Activated effector memory CD4-positive, alpha-beta T cell treated with Interleukin-2 at 50 U/mL for 16 hours (primary cell): ENCODE measurements at places on chromosomes 3 and 15.

- DNase-seq = no peak
These were observed 102.7 kb downstream of the TBC1D5 start for GRCh38 chr3:17639765-17640164.

- DNase-seq = no peak
These were observed 16.5 kb downstream of the GMPS start for GRCh38 chr3:155886915-155887314.

- DNase-seq = no peak
These were observed 82.2 kb downstream of the ABI3BP start for GRCh38 chr3:100910986-100911385.

GRCh38 chr3:188156056-188156455, 2.1 kb downstream of the LPP start:
- no peak for DNase-seq

GRCh38 chr15:47675735-47676134, 41.6 kb upstream of the SEMA6D start:
- DNase-seq = no peak

GRCh38 chr15:38868326-38869114, 303.9 kb upstream of the RASGRP1 start:
- no peak for DNase-seq

DNA sequence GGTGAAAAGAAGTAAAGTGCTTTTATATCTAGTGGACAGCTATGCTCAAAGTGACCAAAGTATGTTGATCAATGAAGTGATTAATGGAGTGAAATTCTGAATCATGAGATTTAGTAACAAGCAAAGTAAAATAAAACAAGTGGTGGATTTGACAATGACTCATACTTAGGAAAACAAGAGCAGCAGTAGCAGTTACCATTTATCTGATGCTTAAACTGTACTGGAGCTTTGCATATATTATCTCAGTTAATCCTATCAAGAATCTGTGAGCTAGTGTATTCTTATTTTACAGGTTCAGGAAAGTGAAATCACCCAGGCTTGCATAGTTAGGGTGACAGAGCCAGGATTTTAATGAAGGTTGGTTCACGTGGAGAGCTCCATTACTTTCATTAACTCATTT, 50.6 kb upstream of the SPATA16 start:
- no peak for DNase-seq

DNA sequence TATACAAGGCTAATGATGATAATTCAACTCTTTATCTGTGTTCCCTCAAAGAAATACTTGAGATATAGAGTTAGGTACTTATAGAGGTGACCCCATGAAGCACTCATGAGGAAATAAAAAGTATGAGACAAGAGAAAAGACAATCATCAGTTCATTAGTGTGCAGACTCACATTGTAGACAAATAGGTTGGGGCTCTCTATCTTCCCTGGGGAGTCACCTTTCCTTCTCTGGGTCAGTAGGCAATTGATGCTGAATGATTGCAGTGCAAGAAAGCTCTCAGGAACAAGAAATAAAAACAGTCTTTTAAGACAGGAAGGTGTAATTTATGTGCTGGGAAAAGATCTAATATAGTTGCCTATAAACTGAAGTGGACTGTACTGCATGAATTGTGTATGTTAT, 1357.6 kb upstream of the EPHA6 start:
- DNase-seq = no peak

- DNase-seq = no peak
These were observed 52.2 kb downstream of the ABI3BP start for GRCh38 chr3:100941041-100941440.

DNA sequence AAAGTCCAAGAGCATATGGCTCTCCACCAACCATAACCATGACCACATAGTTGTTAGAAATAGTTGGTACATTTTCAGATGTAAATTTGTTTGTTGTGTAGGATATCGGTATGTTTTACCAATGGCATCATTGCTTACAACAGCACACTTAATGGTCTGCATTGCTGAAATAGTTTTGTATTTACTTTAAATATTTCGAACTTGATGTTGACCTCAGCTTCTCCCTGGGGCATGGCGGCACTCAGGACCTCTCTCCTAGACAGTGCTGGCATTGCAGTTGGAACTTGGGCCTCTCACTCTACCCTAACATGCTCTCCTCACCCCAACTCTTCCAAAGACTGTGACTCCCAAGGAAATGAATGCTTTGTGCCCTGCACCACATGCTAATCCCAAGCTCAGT, 5.0 kb downstream of the SLC22A13 start:
- no peak for DNase-seq

DNA sequence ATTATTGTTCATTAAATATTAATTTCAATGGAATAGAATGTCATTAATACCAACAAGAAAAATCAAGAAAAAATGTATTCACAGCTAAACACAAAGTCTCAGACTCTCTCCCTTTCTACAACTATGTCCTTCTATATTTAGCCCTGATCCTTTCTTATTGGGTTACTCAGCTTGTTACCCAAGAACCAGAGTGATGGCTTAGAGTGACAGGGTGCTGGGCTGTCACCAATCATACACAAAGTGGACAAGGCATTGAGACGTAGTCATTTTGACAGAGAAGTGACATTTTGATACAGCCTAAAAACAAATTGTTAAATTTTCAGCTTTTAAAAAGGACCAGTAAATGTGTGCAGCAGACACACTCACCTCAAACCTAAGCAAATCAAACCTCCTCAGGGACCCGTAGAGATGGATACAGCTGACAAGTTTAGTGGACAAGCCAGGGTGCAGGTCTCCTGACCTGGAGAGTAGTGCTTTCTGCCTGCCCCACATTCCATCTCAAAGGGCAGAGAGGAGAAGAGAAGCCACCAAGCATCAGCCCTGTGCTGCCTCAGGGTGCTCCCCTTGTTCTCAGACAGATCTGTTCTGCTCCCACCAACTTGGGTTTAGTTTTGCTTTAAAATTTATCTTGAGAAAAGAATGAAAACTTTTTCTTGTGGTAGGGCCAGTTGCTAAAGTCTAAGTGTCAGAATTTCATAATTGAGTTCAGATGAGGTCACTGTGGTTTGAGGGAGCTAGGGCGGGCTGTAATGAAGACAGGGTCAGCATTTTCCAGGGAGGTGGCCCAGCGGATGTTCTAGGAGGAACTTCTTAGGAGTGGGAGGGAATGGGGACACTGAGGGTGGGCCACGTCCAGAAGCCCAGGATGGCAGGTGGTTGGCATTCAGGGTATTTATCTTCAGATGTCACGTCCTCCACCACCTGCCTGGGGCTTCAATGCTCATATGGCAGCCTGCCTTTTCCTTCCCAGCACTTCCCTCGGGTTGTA, 136.5 kb upstream of the TBL1XR1 start:
- no peak for DNase-seq

DNA sequence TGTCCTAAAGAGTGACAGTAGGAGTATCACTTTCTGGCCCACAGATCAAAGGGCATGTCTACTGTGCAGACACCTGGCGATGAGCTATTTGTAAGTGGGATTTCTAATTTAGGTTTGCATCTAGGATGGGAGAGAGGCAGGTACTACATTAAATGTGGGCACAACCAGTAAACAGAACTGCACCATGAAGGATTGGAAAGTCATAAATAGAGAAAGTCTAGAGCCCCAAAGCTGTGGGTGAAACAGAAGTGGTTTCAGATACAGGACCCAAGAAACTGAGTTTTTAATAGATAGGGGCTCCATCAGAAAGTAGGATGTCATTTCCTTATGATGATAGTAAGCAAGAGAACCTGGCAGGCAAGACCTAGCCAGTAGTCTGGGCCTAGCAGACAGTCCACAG, 35.2 kb upstream of the SPPL2A start:
- no peak for DNase-seq

GRCh38 chr3:36562945-36563344, 182.6 kb downstream of the STAC start:
- no peak for DNase-seq

- no peak for DNase-seq
These were observed 323.4 kb downstream of the CHST2 start for GRCh38 chr3:143442814-143443447.

DNA sequence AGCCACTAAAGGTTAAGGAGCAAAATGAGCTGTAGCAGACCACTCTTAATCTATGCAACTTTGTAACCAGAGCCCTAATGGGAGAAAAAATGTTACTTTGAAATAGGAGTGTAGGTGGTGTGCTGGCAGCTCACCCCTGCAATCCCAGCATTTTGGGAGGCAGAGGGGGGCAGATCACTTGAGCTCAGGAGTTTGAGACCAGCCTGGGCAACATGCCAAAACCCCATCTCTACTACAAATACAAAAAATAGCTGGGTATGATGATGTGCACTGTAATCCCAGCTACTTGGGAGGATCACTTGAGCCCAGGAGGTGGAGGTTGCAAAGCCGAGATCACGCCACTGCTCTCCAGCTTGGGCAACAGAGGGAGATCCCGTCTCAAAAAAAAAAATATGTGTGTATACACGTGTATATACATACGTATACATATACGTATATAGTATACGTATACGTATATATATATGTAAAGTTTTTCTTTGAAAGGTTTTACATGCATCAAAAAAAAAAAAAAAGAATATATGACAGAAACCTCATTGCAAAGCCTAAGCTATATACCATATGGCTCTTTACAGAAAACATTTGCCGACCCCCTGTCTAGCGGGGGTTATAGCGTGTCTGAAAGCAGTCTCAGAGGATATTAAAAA, 15.7 kb downstream of the CAPN7 start:
- no peak for DNase-seq

GRCh38 chr3:156181509-156181908, 61.1 kb downstream of the KCNAB1 start:
- no peak for DNase-seq

DNA sequence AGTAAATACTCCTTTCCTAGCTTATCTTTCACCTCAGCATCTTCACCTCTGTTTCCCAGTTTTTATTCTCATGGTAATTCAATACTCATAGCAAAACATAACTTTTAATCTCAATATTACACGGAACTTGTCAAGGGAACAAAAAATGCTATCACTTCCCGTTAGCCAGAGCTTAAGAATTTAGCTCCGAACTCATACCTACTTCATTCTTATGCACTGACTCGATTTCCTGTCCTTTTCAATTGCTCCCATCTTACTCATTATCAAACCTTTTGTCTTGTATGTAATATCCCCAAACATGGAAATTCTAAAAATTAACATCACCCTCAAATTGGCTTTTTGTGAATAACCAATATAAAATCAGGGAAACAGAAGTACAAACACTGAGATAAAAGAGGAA, 28.2 kb downstream of the MYEF2 start:
- DNase-seq = no peak

DNA sequence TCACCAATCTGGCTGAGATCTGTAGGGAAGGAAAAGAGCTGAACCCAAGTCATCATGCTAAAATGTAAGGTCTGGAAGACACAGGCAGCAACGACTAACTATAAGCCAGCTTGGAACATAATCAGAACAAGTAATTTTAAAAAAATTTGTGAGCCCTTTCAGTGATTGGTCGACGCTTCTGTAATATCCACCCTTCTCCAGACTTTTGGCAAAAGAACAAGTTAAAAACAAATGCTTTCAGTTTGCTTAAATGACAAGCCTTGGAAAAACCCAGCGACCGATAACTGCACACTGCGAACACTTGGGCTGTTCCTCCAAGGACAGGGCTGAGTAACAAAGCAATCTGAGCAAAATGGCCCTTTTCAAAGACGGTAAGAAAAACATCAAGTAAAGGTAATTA, 49.6 kb downstream of the PCSK6 start:
- no peak for DNase-seq

DNA sequence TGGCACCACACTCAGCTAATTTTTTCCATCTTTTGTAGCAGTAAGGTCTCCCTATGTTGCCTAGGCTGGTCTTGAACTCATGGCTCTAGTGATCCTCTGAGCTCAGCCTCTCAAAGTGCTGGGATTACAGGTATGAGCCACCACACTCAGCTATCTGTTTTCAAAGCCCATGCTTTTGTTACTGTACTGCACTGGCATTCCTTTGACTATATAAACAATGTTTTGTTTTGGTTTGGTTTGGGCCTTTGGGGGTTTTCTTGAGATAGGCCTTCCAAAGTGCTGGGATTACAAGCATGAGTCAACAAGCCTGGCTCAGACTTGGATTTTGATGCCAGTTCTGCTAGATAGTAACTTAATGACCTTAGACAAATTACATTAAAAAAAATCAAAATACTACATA, 89.7 kb upstream of the GK5 start:
- DNase-seq = no peak

GRCh38 chr3:115617591-115617990, 5.7 kb upstream of the GAP43 start:
- DNase-seq = no peak

GRCh38 chr3:126549861-126550487, 8.8 kb downstream of the C3orf22 start:
- no peak for DNase-seq

DNA sequence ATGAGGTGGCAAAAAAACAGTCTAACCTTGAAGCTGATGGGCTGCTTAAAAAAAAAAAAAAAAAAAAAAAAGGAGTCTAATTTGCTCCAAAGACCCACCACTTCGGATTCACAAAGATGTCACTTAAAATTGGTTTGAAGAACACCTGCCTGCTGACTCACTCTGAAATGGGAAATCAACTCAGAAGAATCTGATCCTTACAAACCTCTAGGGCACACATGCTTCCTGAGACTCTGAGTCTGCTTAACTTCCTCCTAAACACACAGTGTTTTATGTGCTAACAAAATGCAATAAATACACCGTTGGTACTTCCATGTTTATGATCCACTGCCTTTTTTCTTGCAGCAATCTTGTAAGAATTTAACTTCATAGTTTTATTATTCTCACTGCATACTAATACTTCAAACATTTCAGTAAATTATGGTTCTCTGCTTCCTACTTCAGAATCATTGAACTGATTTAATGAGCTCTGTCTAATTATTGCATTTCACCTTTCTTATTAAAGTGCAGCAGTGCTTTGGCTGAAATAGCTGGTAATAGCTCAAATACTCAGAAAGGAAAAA, 73.0 kb upstream of the FRMD4B start:
- DNase-seq = no peak

- no peak for DNase-seq
These were observed 9.2 kb upstream of the ACAN start for GRCh38 chr15:88794001-88794400.

- no peak for DNase-seq
These were observed 4.2 kb upstream of the WNT5A start for GRCh38 chr3:55491296-55491816.

- no peak for DNase-seq
These were observed 45.7 kb downstream of the SYNPR start for GRCh38 chr3:63323766-63324165.

GRCh38 chr15:69919816-69920215, 177.9 kb downstream of the TLE3 start:
- DNase-seq = no peak

DNA sequence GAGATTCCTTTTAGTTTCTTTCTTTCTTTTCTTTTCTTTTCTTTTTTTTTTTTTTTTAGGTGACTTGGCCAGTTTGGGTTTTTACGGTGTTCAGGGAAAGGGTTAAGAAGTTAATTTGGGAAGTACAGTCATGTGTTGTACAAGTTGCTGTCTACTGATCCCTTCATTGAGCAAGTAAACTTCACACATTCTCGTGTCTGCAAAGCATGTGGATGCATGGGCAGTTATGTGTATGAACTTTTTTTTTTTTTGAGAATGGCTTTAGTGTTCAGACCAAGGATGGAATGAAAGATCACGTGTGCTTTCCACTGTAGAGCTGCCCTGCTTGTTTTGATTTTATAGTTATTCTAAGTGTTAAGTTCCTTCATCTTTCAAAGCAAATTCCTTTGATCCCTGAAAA, 132.3 kb downstream of the PGPEP1L start:
- DNase-seq = no peak

- no peak for DNase-seq
These were observed 6.1 kb downstream of the NGRN start for GRCh38 chr15:90271459-90272166.

GRCh38 chr3:195817578-195818135, 5.9 kb upstream of the MUC4 start:
- DNase-seq = no peak
